ENCODE measurements at places on chromosomes 2 and 18.

DNA sequence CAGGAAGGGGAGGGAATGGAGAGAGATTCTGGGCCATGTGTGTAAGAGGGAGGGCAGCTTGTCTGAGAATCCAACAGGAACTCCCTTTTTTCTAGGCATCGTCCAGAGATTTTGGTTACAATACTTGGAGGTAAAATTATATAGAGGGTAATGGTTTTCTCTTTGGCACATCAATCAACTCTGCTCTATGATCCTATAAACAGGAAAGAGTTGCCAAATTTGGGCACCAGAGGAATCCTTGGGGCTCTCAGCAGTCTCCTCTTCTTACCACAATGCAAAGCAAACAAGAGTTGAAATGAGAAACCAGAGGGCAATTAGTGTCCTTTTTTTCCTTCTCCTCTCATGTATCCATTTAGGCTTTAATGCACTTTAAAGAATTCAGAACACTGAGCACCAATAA lies 243.4 kb downstream of the SLC8A1 start:
- DNase-seq, result no peak

DNA sequence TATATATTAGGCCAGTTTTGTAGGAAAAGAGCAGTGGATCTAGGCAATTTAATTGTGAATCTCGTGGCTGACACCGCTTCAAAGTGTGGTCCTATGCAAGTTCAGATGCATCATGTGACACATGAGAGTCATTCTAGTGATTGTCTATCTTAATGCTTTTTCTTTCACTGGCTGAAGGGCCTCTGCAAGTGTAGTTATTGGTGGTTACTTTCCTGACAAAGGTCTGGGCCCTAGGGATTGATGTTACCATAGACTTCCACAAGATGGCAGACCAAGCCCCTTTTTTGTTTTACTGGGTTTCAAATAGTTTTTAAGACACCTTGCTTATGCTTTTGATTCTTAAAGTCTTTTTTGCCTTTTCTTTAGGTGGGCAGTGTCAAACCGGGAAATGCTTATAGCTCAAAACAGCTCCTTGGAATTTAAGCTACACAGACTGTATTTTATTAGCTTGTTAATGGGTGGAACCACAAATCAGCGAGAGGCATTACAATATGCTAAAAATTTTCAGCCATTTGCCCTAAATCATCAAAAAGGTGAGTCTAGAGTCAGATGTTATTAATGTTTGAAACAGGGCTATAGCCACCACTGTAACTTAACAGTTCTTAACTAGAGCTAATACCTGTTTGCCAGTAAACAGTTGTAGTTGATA lies 25.9 kb downstream of the CD8A start:
- peak; percentile 64 for DNase-seq

DNA sequence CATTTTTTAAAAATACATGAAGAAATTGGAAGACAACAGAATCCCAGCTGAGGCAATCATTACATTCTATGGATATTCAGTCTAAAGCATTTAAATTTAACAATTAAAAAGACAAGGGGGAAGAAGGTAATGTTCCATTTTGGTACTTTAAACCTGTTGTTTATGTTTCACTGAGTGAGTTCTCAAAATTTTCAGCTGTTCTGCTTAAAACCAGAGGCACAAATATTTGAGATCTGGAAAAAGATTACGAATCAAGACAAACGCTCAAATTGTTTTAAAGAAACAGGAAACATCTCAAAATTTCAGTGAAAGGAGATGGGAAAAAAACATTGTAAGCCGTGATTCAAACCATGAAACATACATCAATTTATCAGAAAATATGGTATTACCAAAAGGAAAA lies 656.2 kb upstream of the CHAC2 start:
- DNase-seq, result no peak

DNA sequence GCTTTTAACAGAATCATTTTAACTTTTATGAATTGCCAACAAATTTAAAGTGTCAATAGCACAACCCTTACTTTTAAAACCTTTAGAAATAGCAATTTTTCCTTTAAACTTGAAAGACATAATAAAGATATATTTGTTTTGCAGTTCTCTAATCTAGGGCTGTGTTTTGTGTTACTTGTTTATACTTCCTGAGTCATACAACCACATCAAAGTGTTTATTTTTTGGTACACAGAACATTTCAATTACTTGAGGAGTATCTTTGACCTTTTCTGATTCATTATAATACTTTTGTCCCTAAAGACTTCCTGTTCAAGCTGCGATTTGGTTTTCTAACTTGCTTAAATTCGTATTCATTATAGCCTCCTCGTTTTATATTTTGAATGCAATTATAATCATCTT lies 21.8 kb downstream of the TYW5 start:
- no peak for DNase-seq

DNA sequence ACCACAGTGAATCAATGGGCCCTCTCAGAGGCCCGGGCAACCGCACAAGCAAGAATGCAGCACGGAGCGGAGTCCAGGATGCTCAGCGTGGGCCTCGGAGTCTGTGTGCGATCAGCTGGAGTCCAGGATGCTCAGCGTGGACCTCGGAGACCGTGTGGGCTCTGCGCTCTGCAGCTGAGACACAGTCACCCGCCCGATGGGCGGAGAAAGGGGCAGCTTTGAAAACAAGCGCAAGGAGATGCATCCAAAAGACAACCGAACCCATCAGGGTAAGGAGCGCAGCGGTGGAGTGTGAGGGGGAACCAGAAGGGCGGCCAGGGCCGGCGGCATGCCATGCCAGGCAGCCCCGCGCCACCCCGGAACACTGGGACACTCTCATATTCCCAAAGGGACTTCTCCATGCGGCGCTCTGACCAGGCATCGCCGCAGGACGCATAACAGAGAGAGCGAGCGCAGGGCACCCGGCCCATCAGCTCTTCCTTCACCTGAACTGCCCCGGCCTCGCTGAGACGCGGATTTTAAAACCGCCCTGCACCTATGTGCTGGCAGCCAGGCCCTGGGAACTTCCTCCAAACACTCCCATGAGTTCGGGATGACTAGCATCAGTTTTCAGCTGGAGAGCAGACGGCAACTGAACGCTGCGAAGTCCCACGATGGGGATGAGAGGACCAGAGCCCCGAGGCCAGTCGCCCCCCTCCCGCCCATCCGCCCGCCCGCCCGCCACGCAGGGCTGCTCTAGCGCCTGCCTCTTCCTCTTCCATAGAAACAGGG lies 44.7 kb downstream of the MC5R start:
- DNase-seq, result no peak

- no peak for DNase-seq
Measured at GRCh38 chr2:26243470-26244308, 743 bp downstream of the HADHA start.

Measured in HAP-1 (cell line).